Cardiac septum (tissue), 1 donor: ENCODE measurements at places on chromosomes 16 and 17.

DNA sequence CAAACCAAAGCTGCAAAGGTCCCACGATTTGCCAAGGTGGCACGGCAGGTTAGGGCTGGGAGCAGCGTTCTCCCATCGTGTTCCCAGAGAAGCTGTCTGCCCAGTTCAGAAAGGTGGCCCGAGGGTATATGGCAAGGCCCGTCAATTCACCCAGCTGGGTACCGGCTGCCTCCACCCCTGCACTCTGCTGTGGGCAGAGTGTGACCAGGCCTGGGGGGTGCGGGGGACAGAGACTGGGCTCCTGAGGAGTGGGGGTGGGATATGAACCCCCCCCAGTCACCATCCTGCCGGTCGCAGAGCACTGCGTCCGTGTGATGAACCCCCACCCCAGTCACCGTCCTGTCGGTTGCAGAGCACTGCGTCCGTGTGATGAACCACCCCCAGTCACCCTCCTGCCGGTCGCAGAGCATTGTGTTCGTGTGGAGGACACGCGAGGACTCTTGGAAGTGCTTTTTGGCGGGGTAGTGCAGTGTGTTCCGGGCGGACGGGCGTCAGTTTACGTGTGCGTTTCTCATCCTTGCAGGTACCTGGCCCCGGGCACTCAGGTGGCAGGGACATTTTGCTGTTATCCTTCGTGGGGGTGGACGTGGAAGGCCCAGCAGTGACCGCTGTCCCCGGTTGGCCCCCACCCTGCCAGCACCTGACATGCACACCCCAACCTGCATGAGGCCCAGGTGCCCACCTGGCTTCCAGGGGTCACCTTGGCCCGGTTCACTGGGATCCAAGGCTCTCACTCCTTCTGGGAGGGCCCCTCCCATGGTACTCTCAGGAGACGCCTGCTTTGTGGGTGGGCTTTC lies 2.7 kb upstream of the FASN start:
- DNase-seq = no peak

- DNase-seq = no peak
Observed at GRCh38 chr16:67844497-67844896, 2.2 kb upstream of the NUTF2 start.

GRCh38 chr16:2048116-2048543 lies 345 bp downstream of the TSC2 start:
- DNase-seq = no peak

DNA sequence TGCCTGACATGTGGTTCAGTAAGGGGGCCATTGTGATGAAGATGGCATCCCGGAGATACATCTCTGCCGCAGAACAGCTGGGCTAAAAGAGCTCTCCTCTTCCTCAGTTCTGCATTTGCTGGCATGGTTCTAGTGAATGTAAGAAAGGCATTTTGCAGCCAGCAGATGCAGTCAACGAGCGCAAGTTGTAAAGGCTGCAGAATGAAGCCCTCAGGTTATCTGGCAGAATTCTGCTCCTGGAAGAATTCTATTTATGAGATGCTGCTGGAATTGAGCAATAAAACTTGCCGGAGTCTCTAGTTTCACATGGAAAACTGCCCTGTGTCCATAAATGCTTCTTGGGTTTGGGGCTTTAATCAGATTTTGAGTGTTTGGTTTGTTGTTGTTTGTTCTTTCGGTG lies 176.8 kb upstream of the HSBP1 start:
- DNase-seq = no peak

DNA sequence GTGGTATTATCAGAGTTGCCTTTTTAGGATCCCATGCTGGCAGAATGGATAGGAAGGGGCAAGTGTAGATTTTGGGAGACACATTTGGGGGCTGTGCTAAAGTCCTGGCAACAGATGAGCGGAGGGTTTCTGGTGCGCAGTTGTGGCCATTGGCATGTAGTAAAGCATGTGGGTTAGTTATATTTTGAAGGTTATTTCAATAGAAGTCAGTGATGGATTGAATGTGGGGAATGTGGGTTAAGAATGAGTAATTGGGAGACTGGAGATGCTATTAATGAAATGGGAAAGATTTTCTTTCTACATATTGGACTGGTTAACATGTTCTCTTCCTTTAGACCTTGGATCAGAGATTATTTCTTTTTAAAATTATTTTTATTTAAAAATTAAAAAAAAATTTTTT lies 10.0 kb downstream of the DUS2 start:
- DNase-seq = no peak

DNA sequence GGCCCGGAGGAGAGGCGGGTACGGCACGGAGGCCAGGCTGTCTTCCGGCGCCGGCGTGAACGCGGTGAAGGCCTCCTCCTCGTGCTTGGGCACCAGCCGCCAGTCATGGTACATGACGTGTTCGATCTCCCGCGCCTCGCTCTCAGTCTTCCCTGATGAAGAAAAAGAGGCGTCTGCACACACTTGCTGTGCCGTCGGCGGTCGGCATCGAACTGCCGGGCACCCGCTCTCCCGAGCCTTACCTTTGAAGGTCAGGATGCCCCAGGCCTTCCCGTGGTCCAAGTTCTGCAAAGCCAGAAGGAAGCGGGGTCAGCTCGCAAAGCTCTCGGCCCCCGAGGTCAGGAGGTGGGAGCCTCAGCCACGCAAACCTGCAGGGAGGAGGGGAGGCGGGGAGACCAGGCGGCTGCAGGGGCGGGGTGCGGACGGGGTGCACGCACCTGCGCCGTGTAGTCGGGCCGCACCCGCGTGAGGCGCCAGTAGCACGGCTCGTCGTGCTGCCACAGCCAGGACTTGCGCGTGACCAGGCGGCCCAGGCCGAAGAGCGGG lies at the start of gene EME2:
Gene EME2, plus strand, starts transcription at position 449 of the 546 bp plus-strand sequence. CDS start 418 bp downstream, outside the sequence.
- no peak for DNase-seq

GRCh38 chr16:66588981-66589713 lies 9.9 kb downstream of the CMTM2 start:
- DNase-seq = peak; percentile 90

- no peak for DNase-seq
Observed at GRCh38 chr17:52524096-52524637, 365.7 kb upstream of the CA10 start.

DNA sequence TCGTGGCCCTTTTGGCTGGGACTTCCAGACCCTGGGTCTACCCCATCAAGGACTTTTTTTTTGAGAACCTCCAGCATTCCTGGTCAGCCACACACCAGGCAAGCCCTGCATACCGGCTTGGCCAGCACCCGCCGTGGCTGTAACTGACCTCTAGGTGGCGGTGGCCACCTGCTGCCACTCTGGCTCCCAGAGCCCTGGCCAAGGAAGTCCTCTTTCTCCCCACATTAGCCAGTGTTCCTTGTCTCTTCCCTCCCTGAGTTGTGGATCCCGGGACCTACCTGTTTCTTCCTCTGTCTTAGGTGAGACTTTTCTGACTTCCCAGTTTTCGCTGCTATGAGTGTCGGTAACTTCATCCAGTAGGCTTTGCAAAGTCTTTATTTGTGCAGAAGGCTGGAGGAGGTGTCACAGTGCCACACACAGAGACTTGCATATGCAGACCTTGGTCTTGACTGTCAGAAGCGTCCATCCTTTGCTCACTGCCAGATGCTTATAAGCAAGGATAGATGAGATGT lies 348.3 kb downstream of the CPPED1 start:
- peak; percentile 88 for DNase-seq

DNA sequence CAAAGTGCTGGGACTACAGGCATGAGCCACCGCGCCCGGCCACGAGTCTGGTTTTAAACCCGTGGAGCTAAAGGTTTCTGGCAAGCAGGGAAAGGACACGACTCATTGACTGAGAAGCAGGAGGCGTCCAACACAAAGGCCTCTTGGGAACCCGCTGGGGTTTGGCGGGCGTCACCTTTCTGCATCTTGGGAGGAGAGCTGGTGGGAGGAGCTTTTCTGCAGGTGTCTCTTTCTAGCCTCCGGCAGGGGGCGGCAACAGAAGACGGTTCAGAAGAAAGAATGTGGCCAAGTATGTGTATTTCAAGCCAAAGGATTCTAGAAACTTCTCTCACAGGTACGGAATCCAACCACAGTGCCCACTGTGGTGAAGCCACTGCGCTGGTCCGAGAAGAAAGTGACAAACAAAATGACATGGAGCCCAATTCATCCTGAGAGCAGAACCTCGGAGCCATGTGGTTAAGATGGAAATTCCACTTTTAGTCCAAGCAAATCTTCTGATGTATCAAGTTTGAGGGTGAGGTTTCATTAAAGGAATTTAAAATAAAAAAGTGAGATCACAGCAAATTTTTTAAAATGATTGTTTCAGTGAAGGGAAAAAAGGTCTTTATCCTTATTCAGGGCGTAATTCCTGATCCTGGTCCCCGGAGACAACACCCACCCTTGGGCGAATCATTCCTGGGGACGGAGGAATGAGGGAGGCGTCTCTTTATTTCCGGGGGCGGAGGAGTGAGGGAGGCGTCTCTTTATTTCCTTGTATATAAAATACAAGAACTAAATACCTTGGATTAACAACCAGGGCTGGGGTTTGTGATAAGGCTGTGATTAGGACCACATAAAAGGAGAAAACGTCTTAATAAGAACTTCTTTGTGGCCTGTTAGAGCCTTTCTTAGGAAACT lies 97.6 kb downstream of the MRM3 start:
- peak; percentile 85 for DNase-seq

DNA sequence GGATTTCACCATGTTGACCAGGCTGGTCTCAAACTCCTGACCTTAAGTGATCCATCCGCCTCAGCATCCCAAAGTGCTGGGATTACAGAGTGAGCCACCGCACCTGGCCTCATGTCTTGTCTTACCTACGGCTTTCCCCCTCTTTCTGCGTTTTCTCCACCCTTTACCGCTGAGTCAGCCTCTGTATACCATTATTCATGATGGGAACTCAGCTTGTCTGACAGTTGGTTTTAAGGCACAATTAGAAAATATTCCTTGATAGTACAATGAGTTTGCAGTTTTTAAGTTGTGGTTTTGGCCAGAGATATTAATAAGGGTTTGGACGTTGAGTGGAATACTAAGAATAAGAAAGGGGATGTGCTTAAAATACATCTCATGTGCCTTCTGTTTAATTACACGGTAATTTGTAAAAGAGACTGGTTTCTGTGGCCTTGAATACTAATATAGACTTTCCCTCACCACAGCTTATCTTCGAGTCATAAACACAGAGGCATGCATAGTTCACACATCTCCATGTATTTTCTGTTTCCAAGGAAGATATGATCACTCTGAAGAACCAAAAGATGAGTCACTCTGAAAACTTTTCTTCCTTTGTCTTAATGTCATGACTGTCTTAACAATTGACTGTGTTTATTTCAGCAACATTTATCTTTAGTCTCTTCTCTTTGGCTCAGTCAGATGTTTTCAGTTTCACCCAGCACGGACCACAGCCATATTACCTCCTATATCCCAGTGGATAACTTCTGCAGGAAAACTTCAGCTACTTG lies 54.4 kb downstream of the PITPNC1 start:
- DNase-seq = no peak

DNA sequence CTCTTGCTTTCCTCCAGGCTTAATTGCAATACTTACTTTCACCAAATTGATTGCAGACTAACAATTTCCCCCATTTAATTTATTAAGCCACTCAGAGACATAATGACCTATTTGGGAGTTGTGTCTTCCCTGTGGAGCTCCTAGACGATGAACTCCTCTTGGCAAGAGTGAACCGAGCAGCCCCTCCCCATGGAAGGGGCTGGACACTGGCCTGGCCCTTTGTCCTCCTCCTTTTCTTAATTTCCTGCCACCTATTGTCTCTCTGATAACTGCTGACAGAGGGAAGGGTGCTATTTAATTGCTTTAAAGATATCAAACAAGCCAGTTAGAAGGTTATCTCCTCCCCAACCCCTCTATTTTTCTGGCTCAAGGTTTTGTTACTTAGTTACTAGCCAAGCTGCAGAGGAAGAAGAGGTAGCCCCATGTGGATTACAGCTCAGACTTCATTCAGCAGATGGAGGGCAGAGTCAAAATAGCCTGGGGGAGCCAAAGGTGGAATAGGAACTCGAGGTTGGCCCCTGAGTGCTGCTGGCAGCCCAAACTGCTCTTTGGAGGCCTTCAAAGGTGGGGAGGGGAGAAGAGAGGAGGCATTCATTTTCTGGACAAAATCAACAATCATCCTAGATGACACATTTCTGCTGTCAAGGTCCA lies 3.7 kb upstream of the SSTR2 start:
- no peak for DNase-seq

GRCh38 chr17:55576996-55577586 lies 65.8 kb upstream of the SMIM36 start:
- DNase-seq = peak; percentile 80

GRCh38 chr17:43360376-43360738 lies 38.4 kb upstream of the ARL4D start:
- DNase-seq = no peak

- no peak for DNase-seq
Observed at GRCh38 chr17:55157165-55157564, 107.6 kb upstream of the HLF start.

DNA sequence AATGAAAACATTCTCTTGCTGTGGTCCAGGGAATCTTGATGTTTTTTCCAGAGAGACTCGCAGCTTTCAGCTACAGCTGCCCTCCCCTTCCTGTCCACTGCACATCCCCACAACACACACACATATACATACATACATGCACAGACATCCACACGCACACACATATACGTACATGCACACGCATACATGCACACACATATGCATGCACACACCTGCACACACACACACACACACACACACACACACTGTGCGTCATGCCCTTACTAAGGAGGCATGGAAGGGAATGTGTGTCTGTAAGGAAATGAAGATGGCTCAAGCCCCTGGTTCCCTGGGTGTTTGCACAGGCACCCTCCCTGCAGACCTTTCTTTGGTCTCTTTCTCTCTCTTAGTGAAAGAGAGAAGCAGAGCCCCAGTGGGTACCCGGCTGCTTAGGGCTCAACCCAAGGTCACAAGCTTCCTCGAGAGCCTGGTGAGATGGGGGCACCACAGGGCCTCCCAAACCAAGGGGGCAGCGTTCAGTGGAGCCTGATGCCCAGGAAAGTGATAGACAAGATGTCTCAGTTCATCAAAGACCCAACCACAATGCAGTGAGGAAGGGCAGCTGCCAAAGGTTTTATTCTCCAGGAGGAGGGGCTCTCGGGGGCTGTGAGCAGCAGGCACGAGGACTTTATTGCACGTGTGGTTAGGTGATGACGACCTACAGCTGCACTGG lies 33.3 kb downstream of the TNFRSF13B start:
- peak; percentile 50 for DNase-seq

DNA sequence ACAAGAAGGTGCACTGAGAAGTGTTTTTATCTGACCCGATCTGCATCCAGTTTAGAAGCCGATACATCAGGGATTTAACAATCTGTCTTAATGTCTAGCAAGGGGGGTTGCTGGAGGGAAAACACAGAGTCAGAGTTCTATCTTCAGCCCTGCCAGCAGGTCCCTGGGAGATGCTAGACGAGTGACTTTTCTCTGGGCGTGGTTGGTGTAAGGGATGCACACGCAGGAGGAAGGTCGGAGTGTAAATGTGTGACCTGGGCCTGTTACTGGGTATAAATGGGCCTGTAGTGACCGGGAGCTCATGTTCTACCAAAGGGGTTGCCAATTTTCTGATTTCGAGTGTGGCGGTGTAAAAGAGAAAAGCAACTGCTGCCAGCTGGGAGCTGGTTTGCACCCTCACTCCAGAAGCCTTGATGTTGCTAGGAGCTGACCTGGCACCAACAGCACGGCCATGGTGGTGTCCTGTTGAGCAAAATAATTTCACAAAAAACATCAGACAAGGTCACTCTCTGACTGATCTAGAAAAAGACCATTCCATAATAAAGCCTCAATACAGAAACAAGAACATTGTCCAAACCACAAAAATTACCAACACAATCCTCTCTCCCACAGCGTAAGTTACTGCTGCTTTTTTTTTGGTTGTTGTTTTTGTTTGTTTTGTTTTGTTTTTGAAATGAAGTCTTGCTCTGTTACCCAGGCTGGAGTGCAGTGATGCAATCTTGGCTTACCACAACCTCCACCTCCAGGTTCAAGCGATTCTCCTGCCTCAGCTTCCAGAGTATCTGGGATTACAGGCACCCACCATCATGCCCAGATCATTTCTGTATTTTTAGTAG lies 1.3 kb upstream of the KCTD13 start:
- no peak for DNase-seq

- peak; percentile 91 for DNase-seq
Observed at GRCh38 chr17:21513012-21513570, 136.9 kb downstream of the KCNJ12 start.
